H9 (cell line): ENCODE measurements at places on chromosomes 4 and X. TPM values are rescaled to one million over a fixed set of nuclear protein-coding genes. Genes with fewer than 3 reads are reported as not detected.

Gene PAGE4
- 0.57 TPM in 1 of 2 replicates, not detected in the other for total RNA-seq

Gene GAGE12F
- total RNA-seq: not detected in 2 replicates

Gene PCDH18
- total RNA-seq: 60.7 and 61.7 TPM in 2 replicates

Gene STATH
- total RNA-seq: not detected in 2 replicates

Gene MAGEB1
- 0.17 and 0.18 TPM in 2 replicates for total RNA-seq

Gene FABP2
- total RNA-seq: not detected in 2 replicates

Gene SPARCL1
- total RNA-seq: 0.17 and 0.68 TPM in 2 replicates

Gene HUWE1
- total RNA-seq: 206 and 230 TPM in 2 replicates

Gene SPON2
- total RNA-seq: 1.7 and 2.3 TPM in 2 replicates

Gene XAGE1B
- total RNA-seq: not detected in 2 replicates

Gene CXorf49B
- total RNA-seq: not detected in 2 replicates

Gene CCDC158
- total RNA-seq: 0.09 TPM in 1 of 2 replicates, not detected in the other

Gene FOXO4
- 17.7 TPM in 2 replicates for total RNA-seq

Gene PAGE5
- total RNA-seq: not detected in 2 replicates

Gene TMPRSS11A
- not detected in 2 replicates for total RNA-seq

Gene SCRG1
- not detected in 2 replicates for total RNA-seq

Gene GPR50
- 11.9 and 12.2 TPM in 2 replicates for total RNA-seq

Gene POLR2B
- 108 and 111 TPM in 2 replicates for total RNA-seq

Gene PRKG2
- total RNA-seq: 1.6 and 1.9 TPM in 2 replicates

Gene CHRNA9
- total RNA-seq: 1.2 and 1.3 TPM in 2 replicates

Gene TBX22
- total RNA-seq: 0.55 and 0.81 TPM in 2 replicates

Gene C4orf36
- total RNA-seq: 1.8 and 2.2 TPM in 2 replicates

Gene SMIM31
- not detected in 2 replicates for total RNA-seq

Gene DDX53
- total RNA-seq: not detected in 2 replicates

Gene RFC1
- total RNA-seq: 56.8 and 61.1 TPM in 2 replicates

Gene UGT2A1
- 0.26 TPM in 1 of 2 replicates, not detected in the other for total RNA-seq

Gene DRP2
- 0.04 TPM in 2 replicates for total RNA-seq

Gene FAM199X
- 12.1 and 14.0 TPM in 2 replicates for total RNA-seq

Gene LRP2BP
- 0.20 and 0.46 TPM in 2 replicates for total RNA-seq

Gene MAGEA4
- total RNA-seq: 0.53 and 0.68 TPM in 2 replicates

Gene PAPSS1
- total RNA-seq: 83.6 and 86.3 TPM in 2 replicates

Gene AFF1
- total RNA-seq: 68.9 and 74.5 TPM in 2 replicates

Gene TACR3
- total RNA-seq: 0.44 and 0.53 TPM in 2 replicates

Gene SAP30
- 13.5 and 14.7 TPM in 2 replicates for total RNA-seq

Gene BMX
- not detected in 2 replicates for total RNA-seq
